Uterine smooth muscle cell (primary cell): ENCODE measurements at places on chromosomes 2 and 18. TPM values are rescaled to one million over a fixed set of nuclear protein-coding genes. Genes with fewer than 3 reads are reported as not detected.

DOK1 gene
- 24.6 and 35.0 TPM in 2 replicates for total RNA-seq

LTBP1 gene
- 502 and 503 TPM in 2 replicates for total RNA-seq

C18orf54 gene
- total RNA-seq = 4.5 and 10.2 TPM in 2 replicates

GKN2 gene
- total RNA-seq = not detected in 2 replicates

ASTL gene
- not detected in 2 replicates for total RNA-seq

MYL12B gene
- total RNA-seq = 397 and 422 TPM in 2 replicates
